ENCODE measurements at places on chromosomes 6 and 20. TPM values are rescaled to one million over a fixed set of nuclear protein-coding genes. Genes with fewer than 3 reads are reported as not detected.

GRCh38 chr6:16430391-16431089 is 192.2 kb downstream of the GMPR start:
- ATAC-seq: no peak

GRCh38 chr6:13338038-13338437 is 9.7 kb upstream of the TBC1D7 start:
- no peak for ATAC-seq

DNA sequence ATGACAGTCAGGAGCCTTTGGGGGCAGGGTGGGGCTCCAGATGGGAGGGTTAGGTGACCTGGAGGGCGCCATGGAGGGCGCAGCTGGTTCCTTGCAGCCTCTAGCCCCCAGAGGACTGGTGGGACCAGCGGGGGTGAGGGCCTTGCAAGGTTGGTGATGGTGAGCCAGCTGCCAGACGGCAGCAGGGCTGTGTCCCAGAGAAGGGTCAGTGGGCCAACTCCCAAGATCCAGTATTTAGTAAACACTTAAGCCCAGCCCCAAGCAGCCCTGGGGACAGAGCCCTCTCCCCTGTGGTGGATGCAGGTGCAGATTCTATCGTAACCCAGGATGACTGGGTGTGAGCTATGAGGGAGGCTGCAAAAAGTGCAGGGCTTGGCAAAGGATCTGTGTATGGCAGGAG is 201.5 kb upstream of the RNF24 start:
- no peak for ATAC-seq

DNA sequence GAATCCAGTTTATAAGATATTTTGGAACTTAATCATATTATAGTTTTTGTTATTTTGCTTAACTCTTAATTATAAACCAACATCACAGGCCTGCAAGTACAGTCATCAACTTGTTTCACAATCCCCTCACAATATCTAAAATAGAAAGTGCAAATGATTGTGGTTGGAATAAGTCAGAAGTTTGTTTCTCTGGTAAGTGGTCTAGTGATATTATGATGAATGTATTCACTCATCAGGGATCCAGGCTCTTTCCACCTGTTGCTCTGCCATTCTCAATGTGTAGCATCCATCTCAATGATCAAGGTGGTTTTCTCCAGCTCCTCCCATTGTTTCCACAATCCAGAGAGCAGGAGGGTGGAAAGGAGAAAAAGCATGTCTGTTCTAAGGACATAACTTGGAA is 54.2 kb downstream of the OPN5 start:
- ATAC-seq: no peak

DNA sequence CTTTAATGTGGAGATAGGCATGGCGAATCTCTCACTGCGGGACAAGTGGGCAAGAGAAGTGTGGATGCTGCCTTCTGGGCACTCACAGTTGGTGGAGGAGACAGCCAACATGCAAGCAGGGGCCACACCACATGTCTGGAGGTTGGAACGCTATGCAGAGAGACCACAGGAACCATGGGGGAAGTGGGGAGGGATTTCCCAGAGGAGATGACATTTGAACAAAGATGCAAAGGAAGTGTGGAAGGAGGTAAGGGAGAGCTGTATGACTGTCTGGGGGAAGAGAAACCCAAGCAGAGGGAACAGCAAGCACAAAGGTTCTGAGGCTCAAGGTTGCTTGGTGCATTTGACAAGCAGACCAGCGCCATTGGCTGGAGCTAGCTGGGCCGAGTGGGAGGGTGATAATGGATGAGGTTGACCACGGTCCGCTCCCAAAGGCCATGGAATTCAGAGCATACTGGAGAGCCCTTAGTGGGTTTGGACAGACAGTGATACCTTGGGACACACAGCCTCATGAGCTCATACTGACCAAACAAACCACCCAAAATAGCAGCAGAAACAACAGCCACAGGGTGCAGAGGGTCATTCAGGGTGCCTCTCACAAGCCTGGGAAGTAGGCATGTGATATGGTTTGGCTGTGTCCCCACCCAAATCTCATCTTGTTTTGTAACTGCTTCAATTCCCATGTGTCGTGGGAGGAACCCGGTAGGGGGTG is 7.6 kb upstream of the FAM110A start:
- no peak for ATAC-seq

- ATAC-seq: no peak
These were observed 56.4 kb upstream of the TTPAL start for GRCh38 chr20:44419131-44419844.

GPX5 gene
- not detected for total RNA-seq

CPNE5 gene
- 1.00 TPM for total RNA-seq

LY6G6C gene
- total RNA-seq: 10.8 TPM

THBS2 gene
- 50.0 TPM for total RNA-seq

IP6K3 gene
- 0.08 TPM for total RNA-seq

ZFP57 gene
- 2.1 TPM for total RNA-seq

LHFPL5 gene
- not detected for total RNA-seq

Data from esophagus mucosa (tissue), 1 donor.